ENCODE measurements at places on chromosomes 7 and 10. TPM values are rescaled to one million over a fixed set of nuclear protein-coding genes. Genes with fewer than 3 reads are reported as not detected.

DNA sequence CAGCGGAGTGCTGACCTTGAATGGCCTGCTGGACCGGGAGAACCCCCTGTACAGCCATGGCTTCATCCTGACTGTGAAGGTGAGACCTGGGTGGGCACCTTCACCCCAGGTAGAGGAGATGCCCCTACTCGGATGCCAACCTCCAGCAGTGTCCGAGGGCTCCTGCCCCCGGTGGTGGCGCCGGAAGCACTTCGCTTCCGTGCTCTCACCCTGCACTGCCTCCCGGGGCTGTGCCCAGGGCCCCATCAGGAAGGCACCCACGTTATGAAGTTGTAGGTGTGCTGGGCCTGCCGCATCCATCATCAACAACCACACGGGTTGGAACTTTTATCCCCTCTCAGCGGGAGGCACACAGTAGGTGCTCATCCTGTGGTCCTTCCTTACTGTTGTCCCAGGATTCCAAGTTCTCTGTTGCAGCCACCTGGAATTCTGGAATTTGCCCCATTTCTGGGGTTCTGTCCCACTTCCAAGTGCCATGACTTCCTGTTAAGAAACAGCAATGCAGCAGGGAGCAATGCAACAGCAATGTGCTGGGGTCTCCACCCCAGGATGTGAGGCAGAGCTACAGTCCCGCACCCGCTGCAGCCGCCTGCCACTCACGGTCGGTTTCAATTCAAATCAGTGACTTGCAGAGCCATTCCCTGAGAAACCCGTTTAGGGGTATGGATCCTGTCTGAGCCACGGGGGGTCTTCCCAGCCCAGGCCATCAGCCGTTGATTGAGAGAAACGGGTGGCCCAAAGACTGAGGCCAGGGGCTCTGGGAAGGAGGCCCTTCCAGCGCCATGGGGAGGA lies 103.8 kb downstream of the C10orf105 start:
- DNase-seq, result no peak
- no peak overlapping the region for H3K4me3 ChIP-seq
- H3K36me3 ChIP-seq, result no peaks in the 10 kb centered on the region
- H3K27me3 ChIP-seq, result no peaks in the 10 kb centered on the region
- H3K4me1 ChIP-seq, result peaks cover 35% of the 10 kb centered on the region

DNA sequence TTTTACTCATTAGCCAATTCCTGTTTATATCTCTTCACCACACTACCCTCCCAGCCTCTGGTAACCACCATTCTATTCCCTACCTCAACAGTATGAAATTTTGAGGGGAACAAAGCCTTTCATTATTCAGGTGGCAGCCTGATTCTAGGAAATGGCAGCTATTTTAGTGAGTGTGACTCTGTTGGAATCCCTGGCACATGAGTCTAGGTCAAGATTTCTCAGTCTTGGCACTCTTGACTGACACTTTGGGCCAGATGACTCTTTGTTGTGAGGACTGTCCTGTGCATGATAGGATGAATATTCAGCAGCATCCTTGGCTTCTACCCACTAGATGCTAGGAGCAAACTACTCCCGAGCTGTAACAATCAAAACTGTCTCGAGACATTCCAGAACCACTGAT lies 322.8 kb upstream of the PHYHIPL start:
- no peak for DNase-seq
- H3K4me1 ChIP-seq, result peaks cover 19% of the 10 kb centered on the region
- no peak overlapping the region for H3K27ac ChIP-seq
- H3K27me3 ChIP-seq, result no peaks in the 10 kb centered on the region
- H3K36me3 ChIP-seq, result no peaks in the 10 kb centered on the region

DNA sequence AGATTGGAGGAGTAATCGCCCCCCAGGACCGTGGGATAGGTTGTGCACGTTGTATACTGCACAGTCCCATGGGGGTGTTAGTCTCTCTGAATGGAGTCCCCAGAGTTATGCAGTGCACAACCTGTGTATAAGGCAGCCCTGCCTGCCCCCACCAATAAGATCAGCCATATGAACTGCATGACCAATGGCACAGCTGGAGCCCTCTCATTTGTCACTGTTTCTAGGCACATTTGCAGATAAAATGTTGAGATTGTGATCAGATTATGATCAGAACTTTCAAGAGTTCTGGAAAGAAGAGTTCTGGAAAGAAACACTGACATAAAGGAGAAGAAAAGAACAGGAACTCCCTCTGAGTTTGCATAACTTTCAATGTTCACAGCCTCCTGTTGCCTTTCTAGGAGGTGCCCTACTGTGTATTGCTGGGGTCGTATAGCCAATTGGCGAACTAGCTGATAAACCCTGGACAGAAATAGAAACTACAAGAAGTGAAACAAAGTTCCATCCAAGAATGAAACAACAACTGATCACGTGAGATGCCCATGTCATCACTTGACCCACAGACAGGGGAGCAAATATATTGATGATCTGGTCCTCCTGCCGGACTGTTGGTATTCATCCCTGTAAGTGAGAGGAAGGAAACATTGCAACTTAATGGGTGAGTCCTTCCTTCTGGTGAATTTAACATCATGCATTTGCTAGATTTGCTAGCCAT lies 49.6 kb upstream of the TOMM7 start:
- H3K36me3 ChIP-seq, result no peaks in the 10 kb centered on the region
- no peak for DNase-seq
- H3K27ac ChIP-seq, result no peak overlapping the region
- H3K4me3 ChIP-seq, result no peak overlapping the region
- no peaks in the 10 kb centered on the region for H3K4me1 ChIP-seq

- H3K4me3 ChIP-seq, result no peak overlapping the region
- no peak for DNase-seq
- no peaks in the 10 kb centered on the region for H3K36me3 ChIP-seq
These were observed 37.5 kb upstream of the PFKFB3 start for GRCh38 chr10:6165221-6165725.

- H3K27ac ChIP-seq, result no peak overlapping the region
- H3K36me3 ChIP-seq, result no peaks in the 10 kb centered on the region
- peaks cover 16% of the 10 kb centered on the region for H3K4me1 ChIP-seq
- no peak overlapping the region for H3K4me3 ChIP-seq
- no peaks in the 10 kb centered on the region for H3K27me3 ChIP-seq
These were observed 2.4 kb downstream of the TLL2 start for GRCh38 chr10:96511044-96511945.

Gene LLCFC1
- total RNA-seq, result not detected

Gene TRRAP
- 43.5 TPM for total RNA-seq

Gene UBE2D4
- total RNA-seq, result 29.7 TPM

Data from thyroid gland (tissue), 4 donors.